ENCODE measurements at places on chromosomes 1 and 21.
A peak's percentile ranks its signal among the peaks of the same experiment; 100 is the strongest.

- DNase-seq: peak; percentile 79
Measured at GRCh38 chr1:115839029-115839678, 1.8 kb downstream of the NHLH2 start.

DNA sequence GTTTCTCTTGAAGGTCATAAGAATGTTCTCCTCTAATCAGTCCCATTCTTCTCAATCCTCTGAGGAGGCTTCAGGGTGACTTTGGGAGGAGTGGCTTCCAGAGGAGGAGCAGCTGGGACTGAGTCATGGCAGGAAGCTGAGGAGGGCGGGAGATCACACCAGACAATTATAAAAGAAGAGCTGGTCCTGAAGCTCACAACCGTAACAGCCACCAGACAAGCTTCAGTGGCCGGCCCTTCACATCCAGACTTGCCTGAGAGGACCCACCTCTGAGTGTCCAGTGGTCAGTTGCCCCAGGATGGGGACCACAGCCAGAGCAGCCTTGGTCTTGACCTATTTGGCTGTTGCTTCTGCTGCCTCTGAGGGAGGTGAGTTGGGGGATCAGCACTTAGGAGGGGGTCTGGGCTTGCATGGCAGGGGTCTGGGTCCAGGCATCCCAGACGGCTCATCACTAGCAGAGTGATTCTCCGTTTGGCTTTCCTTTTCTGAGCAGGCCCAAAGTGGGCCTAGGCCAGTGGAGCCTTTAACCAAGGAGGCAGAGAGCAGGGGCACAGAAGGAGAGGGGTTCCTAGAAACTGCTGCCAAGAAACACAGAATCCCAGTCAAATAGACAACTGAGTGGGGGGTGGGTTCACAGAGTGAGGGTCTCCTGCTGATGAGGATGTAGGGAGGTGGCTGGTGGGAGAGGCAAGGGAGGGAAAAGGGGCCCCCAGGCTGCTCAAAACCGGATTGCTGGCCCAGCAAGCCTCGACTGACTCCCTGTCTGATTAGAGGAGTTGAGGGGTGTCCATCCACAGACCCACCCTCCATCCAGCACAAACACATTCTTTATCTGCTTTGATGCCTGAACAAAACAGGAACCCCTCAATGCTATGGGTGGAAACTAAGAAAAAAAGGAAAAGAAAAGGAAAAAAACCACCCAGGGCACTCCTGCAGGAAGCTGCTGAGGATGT is at the start of gene ECM1:
TSS of gene ECM1 (plus strand) at position 198 of the 953 bp plus-strand sequence. CDS start at position 299, 101 bp downstream.
- DNase-seq: no peak

GRCh38 chr1:245019910-245020486 is 134.8 kb upstream of the KIF26B start:
- DNase-seq: no peak

DNA sequence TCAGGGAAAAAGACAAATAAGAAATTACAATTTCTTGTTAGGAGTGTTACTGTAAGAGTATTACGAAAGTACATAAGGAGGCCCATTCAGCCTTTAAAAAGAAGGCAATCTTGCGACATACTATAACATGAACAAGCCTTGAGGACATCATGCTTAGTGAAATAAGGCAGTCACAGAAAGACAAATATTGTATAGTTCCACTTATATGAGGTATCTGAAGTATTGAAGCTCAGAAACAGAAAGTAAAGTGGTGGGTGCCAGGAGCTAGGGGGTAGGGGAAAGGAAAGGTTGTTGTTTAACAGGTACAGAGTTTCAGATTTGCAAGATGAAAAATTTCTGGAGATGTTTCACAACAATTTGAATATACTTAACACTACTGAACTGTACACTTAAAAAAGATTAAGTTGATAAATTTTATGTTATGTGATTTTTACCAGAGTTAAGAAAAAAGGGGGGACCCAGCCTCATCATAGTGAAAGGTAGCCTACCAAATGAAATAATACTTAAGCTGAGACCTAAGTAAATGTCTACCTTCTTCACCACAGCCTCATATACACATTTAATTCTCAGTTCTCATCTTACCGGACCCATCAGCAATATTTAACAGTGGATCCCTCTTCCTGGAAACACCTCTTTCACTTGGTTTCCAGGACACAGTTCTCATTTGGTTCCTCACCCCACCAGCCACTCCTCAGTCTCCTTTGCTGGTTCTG is 19.5 kb downstream of the USP24 start:
- no peak for DNase-seq

DNA sequence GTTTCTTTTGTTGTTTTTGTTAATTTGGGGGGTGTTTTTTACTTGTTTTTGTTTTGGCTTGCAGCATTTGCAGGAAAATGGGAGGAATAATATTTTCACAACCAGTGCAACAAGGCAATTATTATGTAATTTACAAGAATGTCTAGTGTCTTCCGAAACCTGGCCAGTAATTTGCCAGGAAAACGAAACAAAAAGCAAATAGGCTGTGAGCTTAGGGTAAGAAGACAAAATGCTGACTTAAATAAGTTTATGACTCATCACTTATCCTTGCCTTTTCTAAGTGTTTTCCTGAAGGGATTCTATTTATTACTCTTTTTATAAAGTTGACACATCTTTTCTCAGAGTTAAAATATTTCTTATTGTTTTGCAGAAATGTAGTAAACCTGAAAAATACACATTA is 49.8 kb downstream of the KCNT2 start:
- no peak for DNase-seq

DNA sequence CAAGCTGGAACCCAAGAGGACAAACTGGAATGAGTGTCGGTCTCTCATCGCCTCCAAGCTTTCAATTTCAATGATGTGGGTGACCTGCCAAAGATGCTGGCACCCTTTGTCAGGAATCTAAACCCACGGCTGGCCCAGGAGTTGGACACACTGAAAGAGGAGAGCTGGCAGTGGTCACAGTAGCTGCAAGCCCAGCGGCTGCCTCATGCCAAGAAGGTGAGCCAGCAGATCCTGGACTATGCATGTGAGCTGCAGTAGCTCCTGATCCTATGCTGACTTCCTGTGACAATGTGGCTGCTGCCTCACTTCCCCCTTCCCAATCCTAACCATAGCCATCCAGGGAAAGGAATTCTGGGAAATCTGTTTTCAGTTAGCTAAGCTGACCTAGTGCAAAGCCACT is 117.0 kb upstream of the VAV3 start:
- no peak for DNase-seq

DNA sequence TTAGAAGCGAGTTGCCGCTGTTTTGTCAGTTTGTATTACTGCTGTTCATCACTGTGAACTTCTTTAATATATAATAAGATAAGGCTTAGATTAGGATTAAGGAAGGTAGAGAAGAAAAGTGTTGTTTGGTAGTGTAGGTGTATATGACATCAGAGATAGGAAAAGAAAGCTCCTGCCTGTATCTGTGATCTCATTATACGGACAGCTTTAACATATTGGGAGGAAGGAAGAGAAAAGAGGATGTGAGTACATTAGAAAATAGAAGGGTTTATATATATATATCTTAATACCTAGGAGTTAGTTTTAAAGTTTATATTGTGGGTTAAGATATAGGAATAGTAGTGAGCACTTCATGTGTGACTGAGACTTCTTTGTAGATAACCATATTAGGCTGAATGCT is 71.0 kb downstream of the RALGPS2 start:
- no peak for DNase-seq

DNA sequence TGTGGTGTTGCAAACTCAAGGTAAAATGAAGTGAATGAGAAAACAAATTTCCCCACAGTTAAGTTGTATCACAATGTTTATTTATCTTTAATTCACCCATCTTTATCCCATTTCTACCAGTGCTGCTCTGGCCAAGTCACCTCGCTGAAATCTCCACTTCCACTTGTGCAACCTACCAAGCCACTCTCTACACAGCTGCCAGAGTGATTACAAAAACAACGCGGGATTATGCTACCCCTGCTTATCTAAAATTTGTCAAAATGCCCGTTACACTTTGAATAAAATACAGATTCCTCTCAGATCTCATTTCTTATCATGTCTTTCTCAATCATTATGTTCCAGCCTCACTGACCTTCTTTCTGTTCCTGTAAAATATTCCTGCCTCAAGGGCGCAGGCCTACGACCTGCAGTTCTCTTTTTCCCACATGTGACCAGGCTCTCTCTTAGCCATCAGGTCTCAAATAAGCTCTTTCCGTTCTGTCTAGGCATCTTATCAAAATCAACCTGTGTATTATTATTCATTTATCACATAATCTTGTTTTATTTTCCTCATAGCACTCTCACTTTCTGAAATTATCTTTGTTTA is 95.6 kb downstream of the NTMT2 start:
- no peak for DNase-seq

GRCh38 chr1:157241185-157241538 is 103.0 kb upstream of the ETV3 start:
- no peak for DNase-seq

- no peak for DNase-seq
Measured at GRCh38 chr1:20533635-20534034, 18.7 kb upstream of the FAM43B start.

GRCh38 chr1:46607345-46608130 is 3.5 kb upstream of the MKNK1 start:
- DNase-seq: no peak

GRCh38 chr1:208007319-208007937 is 96.5 kb upstream of the CD34 start:
- DNase-seq: no peak

DNA sequence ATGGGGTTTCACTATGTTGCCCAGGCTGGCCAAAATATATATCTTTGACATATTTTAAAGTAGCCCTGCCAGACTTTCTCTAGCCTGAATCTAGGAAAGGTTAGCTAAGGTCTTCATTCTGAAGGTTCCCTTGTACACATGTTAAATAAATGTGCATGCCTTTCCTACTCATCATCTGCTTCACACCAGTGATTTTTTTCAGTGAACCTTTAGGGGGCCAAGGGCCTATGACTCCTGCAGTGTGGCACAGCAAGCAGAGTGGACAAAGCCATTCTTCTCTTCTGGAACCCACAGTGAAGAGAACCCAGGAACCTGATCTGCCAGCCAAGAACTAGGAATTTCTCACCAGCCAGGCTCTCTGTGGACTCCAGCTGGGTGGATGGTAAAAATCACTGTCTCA is 22.9 kb downstream of the CBR1 start:
- no peak for DNase-seq

GRCh38 chr1:157302724-157303123 is 164.5 kb upstream of the ETV3 start:
- no peak for DNase-seq

- DNase-seq: no peak
Measured at GRCh38 chr1:96357141-96357765, 364.3 kb upstream of the PTBP2 start.

DNA sequence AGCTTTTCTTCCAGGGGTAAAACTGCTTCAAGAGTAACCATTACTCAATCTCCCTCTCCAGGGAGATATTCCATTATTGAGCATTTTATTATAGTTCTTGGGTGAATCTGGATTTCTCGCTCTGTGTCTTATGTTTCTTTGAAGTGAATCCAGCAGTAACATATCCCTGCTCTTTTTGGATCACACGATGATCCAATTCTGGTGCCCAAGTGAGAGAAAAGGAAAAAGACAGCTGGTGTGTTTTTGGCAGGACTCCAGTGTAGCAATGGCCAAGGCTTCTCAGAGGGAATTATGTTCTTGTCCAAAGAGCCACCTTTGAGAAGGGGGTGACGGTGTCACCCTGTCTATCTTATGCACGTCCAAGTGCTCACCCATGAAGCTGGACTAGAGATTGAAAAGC is 140.3 kb upstream of the ERRFI1 start:
- DNase-seq: no peak

- no peak for DNase-seq
Measured at GRCh38 chr1:192375306-192375705, 58.5 kb downstream of the RGS21 start.

- no peak for DNase-seq
Measured at GRCh38 chr1:111453706-111454105, 4.4 kb downstream of the ATP5PB start.

DNA sequence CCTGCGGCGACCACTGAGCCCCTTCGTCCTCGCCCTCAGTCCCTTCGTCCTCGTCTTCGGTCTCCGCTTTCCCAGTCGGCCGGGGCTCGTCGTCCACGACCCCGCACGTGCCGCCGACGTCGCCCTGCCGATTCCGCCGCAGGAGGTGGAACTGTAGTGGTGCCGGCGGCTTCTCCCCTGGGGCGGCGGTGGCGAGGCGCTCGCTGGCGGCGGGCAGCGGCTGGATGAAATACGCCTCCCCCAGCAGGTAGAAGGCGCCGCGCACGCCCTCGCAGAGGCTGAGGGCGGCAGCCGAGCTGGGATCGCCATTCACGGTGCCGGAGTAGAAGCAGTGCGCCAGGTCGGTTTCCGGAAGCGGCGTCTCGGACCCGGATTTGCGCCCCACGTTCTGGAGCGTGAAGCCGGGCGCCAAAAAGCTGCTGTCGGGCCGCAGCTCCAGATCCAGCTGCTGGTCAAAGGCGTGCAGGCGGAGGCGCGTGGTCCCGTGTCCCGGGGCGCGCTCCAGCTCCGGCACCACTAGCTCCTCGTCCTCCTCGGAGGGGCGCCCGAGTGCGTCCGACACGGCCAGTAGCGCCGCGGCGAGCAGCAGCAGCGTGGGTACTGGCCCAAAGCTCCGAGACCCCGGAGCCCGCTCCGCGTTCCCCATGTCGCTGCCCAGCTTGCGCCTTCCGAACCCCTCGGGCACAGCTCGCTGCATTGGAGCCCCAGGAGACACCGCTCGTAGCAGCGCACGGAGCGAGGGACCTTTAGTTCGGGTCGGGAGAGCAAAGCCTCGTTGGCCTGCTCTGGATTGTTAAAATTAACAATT is 747 bp downstream of the ADAMTS1 start:
- DNase-seq: no peak

DNA sequence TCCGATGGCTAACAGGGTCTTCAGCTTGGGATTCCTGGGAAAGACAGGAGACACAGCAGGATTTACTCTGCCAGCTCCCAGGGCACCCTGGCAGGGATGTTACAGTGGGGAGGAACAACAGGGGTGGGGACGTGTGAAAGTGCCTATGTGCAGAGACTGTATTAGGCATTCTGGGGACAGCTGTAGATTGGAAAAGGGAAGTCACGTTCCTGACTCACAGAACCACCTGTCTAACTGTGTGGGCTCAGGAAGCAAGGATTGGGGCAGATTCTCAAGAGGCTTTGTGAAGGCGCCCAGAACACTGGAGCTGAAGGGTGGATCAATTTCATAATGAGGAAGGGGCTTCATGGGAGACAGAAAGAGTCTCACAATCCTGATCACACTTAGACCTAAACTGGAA is 4.4 kb downstream of the CHIT1 start:
- DNase-seq: no peak

DNA sequence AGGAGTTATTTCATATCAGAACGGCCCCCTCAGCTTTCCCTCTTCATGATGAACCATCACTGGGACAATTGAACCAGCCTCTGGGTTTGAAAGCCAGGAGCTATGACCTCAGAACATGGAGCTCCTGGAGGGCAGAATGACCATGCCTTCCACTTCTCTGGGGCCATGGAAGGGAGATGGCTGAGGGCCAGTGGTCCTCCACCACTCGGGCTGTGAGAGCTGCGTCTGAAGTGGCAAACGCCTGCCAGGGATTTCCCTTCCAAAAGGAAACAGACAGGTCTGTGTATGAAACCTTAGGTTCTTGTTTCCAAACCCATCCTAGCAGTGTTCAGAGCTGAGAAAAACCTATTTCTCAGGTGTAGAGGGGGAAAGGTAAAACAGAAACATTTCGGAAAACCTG is 22.5 kb downstream of the PKP1 start:
- no peak for DNase-seq

All from NCI-H526 treated with DMSO at 0.1 percent for 48 hours (cell line).